ENCODE measurements at places on chromosomes 13 and 19.

DNA sequence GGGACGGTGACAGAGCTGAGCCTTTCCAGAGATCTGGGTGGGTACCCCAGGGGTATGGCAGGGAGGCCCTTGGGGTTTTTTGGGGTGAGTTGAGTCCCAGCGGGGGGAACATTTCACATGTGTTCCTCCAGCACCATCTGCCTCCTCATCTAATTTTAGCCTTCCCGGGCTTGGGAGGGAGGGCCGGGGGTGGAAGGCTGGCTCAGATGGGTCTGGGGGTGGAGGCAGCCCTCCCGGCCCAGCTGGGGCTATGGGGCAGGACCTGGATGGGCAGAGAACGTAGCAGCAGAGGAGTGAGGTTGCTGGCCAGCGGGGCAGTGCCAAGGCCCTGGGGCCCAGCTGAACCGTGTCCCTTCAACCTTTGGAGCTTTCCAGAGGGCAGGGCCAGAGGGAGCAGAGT is 23.5 kb downstream of the ADGRL1 start:
- no peak for DNase-seq

GRCh38 chr19:4523306-4524110 is 5.2 kb upstream of the PLIN4 start:
- peak; percentile 23 for DNase-seq

GRCh38 chr19:54692298-54692615 is 29.5 kb downstream of the LILRB4 start:
- DNase-seq = no peak

- no peak for DNase-seq
Observed at GRCh38 chr19:48596679-48597465, 9.7 kb upstream of the SPACA4 start.

GRCh38 chr19:18847549-18848463 is 16.0 kb downstream of the UPF1 start:
- DNase-seq = no peak

All from NK-92 treated with Interleukin-12 subunit alpha and Interleukin-12 subunit beta, amount 100 ng/mL, for 24 hours (cell line).